Left lobe of liver (tissue), 2 donors: ENCODE measurements at places on chromosomes 7 and 10. TPM values are rescaled to one million over a fixed set of nuclear protein-coding genes. Genes with fewer than 3 reads are reported as not detected.

Gene ADAM12
- not detected for total RNA-seq

Gene ITGB8
- total RNA-seq: 1.3 TPM

Gene LLCFC1
- not detected for total RNA-seq

Gene SP8
- not detected for total RNA-seq

Gene LMOD2
- total RNA-seq: 0.10 TPM

- peak; percentile 66 for DNase-seq
Measured at GRCh38 chr7:47818796-47819606, 129.3 kb downstream of the PKD1L1 start.

- no peak for DNase-seq
Measured at GRCh38 chr7:86898171-86898570, 161.3 kb downstream of the ELAPOR2 start.

DNA sequence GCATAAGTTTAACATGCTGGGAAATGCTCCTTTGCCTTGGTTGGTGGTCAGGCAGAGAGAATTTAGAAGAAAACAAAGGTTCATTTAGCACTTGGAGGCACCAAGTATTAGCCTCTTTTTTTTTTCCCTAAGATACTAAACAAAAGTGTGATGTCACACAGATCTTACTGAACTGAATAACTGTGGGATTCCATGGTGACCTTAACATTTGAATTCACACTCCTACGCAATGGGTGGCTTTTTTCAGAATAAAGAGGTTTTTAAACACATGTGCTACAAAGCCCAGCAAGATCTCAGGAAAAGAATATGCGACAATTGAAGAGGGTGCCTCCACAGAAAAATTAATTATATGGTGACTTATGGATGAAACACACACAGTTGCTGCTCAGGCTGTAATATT lies 133.4 kb upstream of the ABCB5 start:
- no peak for DNase-seq
